ENCODE measurements at places on chromosomes 16 and 17.

DNA sequence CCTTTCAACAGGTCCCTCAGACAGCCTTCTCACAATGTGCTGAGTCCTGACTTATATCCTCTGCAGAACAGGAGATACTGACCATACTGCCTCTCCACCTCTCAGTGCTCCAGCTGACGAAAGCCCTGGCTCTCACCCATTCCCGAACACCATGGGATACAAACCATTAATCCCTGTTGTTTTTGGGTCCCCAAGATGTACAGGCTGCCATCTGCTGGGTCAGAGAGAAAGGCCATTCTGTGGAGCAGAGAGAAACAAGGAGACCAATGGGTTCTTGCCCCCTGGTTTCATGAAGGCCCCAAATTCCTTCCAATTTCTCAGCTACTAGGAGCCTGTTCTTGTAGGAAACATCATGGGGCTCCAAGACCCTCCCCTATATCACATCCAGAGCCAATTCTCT, 3.0 kb downstream of the ERN2 start:
- DNase-seq = no peak

GRCh38 chr16:24013864-24014645, 178.3 kb downstream of the PRKCB start:
- DNase-seq = no peak

DNA sequence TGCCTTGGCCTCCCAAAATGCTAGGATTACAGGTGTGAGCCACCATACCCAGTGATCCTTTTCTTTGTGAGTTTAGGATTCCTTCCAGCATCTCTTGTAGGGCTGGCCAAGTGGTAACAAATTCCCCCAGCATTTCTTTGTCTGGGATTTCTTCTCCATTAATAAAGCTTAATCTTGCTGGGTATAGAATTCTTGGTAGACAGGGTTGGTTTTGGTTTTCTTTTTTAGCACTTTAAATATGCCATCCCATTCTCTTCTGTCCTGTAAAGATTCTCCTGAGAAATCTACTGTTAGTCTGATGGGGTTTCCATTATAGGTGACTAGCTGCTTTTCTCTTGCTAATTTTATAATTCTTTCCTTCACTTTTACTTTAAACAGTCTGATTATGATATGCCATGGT, 173.0 kb upstream of the TOM1L1 start:
- no peak for DNase-seq

DNA sequence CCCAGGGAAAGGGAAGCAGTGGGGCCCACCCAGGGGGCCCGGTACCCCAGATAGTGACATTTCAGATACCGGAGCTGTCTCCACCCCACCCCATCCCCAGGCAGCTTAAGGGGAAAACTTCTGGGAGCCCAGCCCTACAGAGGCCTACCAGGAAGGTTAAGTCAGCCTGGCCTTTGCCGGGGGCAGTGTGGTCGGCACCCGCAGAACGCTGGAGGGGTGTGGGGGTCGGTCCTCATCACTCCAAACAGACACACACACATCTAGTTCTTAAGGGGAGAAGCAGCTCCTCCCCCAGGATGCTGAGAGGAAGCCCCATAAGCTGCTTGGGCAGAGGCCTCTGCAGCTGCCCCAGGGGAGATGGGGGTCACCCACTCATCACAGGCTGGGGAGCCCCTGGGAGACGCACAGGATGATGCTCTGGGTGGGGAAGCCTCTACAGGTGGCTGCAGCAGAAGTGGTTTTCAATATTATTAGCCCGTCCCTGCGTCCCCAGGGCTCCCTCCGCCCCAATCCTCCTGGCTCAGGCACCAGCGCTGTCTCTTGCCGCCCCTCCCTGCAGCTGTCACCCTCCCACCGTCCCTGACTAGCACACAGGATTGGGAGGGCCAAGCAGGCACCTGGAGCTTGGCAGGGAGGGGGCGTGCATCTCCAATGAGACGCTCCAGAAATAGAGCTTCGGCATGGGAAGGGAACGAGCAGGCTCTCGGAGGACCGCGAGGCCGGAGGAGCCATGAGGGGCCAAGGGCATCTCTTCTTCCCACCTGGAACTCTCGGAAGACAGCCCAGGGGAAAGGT, 1.4 kb upstream of the ABR start:
- no peak for DNase-seq

GRCh38 chr17:73401911-73402310, 90.1 kb upstream of the CDC42EP4 start:
- DNase-seq = no peak

DNA sequence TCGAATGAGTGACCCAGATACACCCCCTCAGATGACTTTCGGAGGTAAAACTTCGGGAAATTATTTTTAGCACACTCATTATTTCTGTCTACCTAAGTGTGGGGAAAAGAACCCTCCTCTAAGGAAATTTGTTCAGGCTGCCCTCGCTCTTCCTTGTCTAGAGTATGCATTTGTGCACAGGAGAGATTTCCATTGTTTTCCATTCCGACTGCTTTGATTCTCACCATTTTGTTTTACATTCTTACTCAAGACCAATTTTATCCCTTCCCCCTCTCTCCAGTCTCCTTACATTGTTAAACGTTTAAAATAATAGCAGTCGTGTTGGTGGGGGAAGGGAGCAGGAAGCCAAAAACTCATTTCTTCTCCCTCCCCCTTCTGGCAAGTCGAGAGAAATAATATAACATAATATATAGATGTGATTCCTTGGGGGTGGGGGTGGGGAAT, 1.5 kb upstream of the CHD3 start:
- DNase-seq = no peak

- no peak for DNase-seq
Measured at GRCh38 chr17:75572713-75573539, 14.7 kb upstream of the MYO15B start.

DNA sequence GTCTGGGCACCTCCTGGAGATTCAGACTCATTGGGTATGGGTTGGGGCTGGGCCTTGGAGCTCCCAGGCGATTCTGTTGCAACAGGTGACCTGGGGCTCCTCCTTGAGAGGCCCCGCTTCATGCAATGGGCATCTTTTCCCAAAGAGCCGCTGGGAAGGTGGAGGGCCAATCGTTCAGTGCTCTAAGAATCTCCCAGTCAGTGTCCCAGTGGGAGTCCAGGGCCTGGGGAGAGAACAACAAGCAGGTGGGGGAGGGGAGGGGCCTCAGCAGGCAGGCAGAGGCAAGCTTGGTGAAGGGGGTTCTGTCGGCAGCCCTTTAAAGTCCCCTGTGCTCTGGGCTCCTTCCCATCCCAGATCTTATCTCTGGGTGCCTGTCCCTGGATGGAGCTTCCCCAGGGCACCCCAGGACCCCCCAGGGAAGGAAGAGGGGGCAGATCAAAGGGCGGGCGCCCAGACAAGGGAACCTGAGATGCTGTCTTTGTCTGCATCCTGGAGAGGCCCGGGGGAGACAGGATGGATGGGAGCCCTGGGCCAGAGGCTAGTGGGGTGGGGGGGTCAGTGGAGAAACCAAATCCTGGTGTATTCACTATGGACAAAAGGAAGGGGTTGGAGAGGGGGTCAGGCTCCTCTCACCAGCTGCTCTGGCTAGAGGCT, 30.5 kb upstream of the NXPH3 start:
- DNase-seq = no peak

GRCh38 chr16:52755396-52755795, 208.5 kb upstream of the TOX3 start:
- no peak for DNase-seq

- DNase-seq = no peak
Measured at GRCh38 chr17:40416671-40417070, 1.0 kb downstream of the TOP2A start.

GRCh38 chr16:84271866-84272265, 22.8 kb upstream of the WFDC1 start:
- DNase-seq = no peak

DNA sequence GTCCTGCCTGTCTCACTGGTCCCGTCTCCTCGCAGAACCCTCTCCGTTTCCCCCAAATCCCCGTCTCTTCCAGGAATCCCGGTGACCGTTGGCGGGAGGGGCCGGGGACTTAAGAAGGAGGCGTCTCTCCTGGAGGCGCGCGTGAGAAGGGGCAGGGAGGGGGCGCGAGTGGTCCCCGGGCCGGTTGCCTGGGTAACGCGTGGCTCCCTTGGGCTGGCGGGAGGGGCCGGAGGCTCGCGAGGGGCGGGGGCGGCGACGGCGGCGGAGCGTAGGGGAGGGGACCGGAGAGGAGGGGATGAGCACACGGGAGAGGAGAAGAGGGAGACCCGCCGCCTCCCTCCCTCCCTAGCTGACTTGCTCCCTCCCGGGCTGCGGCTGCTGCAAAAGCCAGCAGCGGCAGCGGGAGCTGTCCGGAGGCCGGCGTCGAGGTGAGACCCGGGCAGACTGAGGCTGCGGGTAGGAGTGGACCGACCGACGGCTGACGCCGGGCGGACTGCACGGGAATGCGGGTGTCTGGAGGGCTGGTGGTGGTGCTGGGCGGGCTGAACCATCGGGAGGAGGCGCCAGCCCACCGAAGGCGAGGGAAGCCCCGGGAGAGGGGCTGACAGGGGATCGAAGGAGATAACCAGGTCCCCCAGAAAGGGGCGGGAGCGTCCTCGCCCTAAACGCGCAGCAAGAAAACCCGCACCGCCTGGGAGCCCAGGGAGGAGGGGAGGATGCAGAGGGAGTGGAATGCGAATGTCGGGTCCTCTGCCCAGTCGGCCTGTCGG, at the start of gene PRRT2:
Gene PRRT2 (plus strand): TSS at position 298 of the 770 bp plus-strand sequence. CDS start 862 bp downstream, outside the sequence.
- peak; percentile 71 for DNase-seq

GRCh38 chr17:60720763-60721531, 43.3 kb downstream of the BCAS3 start:
- DNase-seq = peak; percentile 26

GRCh38 chr16:5706211-5706610, 608.6 kb upstream of the EEF2KMT start:
- DNase-seq = no peak

GRCh38 chr16:27475561-27475960, 73.6 kb downstream of the IL21R start:
- no peak for DNase-seq

- DNase-seq = no peak
Measured at GRCh38 chr16:2787406-2787805, at the start of gene PRSS33. TSS of gene PRSS33 (minus strand) at chr16:2787560. CDS start at chr16:2786547, 1,013 bp downstream.

- DNase-seq = no peak
Measured at GRCh38 chr16:67084345-67085028, 25.3 kb upstream of the PHAF1 start.

GRCh38 chr16:67157892-67158635, 1.6 kb downstream of the TRADD start:
- DNase-seq = no peak
